IMR-90 (cell line): ENCODE measurements at places on chromosomes 6 and 20. TPM values are rescaled to one million over a fixed set of nuclear protein-coding genes. Genes with fewer than 3 reads are reported as not detected.

- H3K4me3 ChIP-seq, result no peak overlapping the region
- no peak for DNase-seq
- no peak overlapping the region for H3K27ac ChIP-seq
- no peaks in the 10 kb centered on the region for H3K36me3 ChIP-seq
- no peaks in the 10 kb centered on the region; the same call in 1 of the 2 replicates for H3K4me1 ChIP-seq
- peaks cover 57% of the 10 kb centered on the region for H3K27me3 ChIP-seq
Measured at GRCh38 chr20:54174457-54175175, 830 bp upstream of the CYP24A1 start.

The CLIC1 gene
- total RNA-seq, result 992 and 1,185 TPM in 2 replicates

GRCh38 chr20:39066471-39067242 lies 104.5 kb downstream of the DHX35 start:
- no peaks in the 10 kb centered on the region for H3K4me1 ChIP-seq
- no peaks in the 10 kb centered on the region for H3K36me3 ChIP-seq
- H3K4me3 ChIP-seq, result no peak overlapping the region
- peaks cover 2% of the 10 kb centered on the region; the same call in 1 of the 2 replicates for H3K27me3 ChIP-seq

DNA sequence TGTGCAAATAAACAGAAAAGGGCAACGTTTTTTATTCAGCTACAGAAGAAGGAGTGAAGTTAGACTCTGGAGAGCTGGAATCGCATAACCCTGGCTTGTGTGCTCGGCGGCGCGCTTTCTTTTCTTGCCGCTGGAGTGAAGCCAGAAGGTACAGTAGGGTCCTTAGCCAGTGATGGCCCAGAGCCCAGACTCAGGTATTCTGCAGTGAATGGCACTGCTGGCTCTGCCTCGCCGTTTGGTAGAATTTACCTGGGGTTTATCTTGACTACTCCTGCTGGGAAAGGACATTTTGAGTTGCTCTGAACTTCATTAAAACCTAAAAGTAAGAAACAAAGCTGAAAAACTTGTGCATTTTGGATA lies 56.9 kb upstream of the TIAM2 start:
- H3K27me3 ChIP-seq, result no peaks in the 10 kb centered on the region
- H3K27ac ChIP-seq, result peak overlapping the region; percentile 70; the same call in 1 of the 2 replicates
- no peak for DNase-seq
- H3K36me3 ChIP-seq, result no peaks in the 10 kb centered on the region

DNA sequence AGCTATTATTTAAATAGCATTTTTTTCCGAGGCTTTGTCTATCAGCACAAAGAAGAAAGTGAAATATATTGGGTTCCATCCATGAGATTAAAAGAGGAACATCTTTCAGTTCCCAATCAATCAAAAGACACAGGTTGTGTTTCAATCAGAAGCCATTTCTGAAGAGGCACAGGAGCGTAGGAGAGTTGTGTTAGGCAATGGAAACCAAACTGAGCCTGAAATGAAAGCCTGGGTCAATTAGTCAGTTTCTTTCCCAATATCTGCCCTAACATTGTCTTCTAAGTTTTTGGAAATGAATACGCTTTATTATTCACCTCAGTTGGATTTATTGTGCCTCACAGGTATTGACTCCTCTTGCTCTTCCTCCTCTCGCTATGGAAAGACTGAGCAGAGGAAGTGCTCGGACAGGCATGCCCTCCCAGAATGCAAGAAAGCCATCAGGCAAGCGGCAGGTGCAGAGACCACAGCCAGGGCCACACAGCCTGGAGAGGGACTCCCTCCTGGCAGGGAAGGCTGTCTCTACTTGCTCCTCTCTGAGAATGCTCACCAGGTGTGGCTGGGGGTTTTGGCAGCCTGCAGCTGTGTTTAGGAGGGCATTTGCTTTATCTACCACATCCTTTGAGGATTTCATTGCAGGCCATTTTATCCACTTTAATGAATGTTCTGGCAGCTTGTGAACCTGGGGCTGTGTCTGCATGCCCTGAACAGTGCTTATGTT lies 100.8 kb upstream of the NEDD9 start:
- no peak for DNase-seq
- H3K27ac ChIP-seq, result no peak overlapping the region
- peaks cover 7% of the 10 kb centered on the region for H3K4me1 ChIP-seq
- no peak overlapping the region for H3K4me3 ChIP-seq
- no peaks in the 10 kb centered on the region; the same call in 1 of the 2 replicates for H3K27me3 ChIP-seq

- peaks cover 19% of the 10 kb centered on the region for H3K4me1 ChIP-seq
- DNase-seq, result no peak
- peak overlapping the region; percentile 84 for H3K27ac ChIP-seq
- H3K36me3 ChIP-seq, result no peaks in the 10 kb centered on the region
- no peaks in the 10 kb centered on the region for H3K27me3 ChIP-seq
Measured at GRCh38 chr6:44128020-44128917, 915 bp downstream of the TMEM63B start.

DNA sequence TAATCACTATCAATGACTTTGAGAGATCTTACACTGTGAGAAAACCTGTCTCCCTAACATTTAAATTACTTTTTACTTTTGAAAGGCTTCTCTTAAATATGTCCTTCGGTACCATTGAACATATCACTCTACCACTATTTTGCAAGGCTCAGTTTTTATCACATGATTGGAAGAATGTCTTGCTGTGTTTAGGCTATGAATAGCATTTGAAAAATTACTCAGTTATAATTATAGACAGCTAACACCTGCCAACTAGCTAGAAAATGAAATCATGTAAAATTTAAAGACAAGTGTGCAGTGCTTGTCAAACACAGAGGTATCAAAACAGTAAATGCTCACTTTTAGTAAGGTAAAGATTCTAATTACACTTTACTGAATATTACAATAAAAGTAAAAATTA lies 11.0 kb downstream of the SESN1 start:
- DNase-seq, result no peak
- H3K4me1 ChIP-seq, result peaks cover 1% of the 10 kb centered on the region; the same call in 1 of the 2 replicates
- no peak overlapping the region for H3K27ac ChIP-seq
- H3K27me3 ChIP-seq, result no peaks in the 10 kb centered on the region

The PTCRA gene
- total RNA-seq, result not detected in 2 replicates

- H3K27ac ChIP-seq, result no peak overlapping the region
- no peak overlapping the region for H3K4me3 ChIP-seq
- H3K27me3 ChIP-seq, result no peaks in the 10 kb centered on the region
- DNase-seq, result no peak
- H3K36me3 ChIP-seq, result peaks cover 2% of the 10 kb centered on the region; the same call in 1 of the 2 replicates
Measured at GRCh38 chr6:20448828-20449227, 47.1 kb downstream of the E2F3 start.

The FAM50B gene
- 3.9 and 4.1 TPM in 2 replicates for total RNA-seq

The PREX1 gene
- total RNA-seq, result 0.56 and 0.72 TPM in 2 replicates

DNA sequence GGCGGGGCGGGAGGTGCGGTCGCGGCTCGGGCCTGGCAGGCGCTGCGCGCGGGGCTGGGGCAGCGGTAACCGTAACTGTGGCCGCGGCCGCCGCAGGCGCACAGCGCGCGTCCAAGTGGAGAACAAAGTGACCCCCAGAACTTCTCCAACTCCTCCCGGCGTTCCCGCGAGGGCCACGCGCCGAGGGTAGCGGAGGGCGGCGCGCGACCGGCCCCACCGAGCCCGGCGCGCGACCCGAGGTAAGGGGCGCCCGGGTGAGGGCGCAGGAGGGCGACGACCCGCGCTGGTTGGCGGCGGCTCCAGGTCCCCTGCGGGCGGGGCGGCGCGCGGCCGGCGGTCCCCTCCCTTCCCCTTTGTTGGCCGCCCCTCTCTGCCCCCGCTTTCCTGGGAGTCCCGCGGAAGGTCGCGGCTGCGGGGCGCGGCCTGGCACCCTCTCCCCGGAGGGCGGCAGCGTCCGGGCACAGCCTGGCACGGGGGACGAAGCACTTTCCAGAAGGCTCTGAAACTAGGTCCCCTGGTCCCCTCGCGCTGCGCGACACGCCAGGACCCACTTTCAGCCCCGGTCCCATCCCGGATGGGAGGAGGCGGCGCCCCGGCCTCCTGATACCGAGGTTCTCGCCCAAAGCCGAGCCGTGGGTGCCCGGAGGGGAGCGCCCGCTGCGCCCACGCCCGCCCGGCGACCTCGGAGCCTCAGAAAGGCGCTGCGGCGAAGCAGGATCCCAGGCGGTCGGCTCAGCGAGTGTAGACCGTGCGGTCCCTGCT lies at the start of gene TIAM2:
Gene TIAM2, plus strand, starts transcription at position 62 of the 762 bp plus-strand sequence. CDS start 133,909 bp downstream, outside the sequence.
- H3K4me3 ChIP-seq, result peak within 1 kb of the TSS; percentile 91
- no peak for DNase-seq
- peak within 1 kb of the TSS; percentile 35; the same call in 1 of the 2 replicates for H3K27ac ChIP-seq
- H3K4me1 ChIP-seq, result no peaks in the 10 kb centered on the region; the same call in 1 of the 2 replicates
- H3K27me3 ChIP-seq, result no peaks in the 10 kb centered on the region
- no peaks in the 10 kb centered on the region for H3K36me3 ChIP-seq

The TEAD3 gene
- total RNA-seq, result 5.0 and 5.2 TPM in 2 replicates

GRCh38 chr6:41648921-41649320 lies 10.7 kb downstream of the MDFI start:
- H3K27me3 ChIP-seq, result peaks cover 56% of the 10 kb centered on the region
- H3K36me3 ChIP-seq, result no peaks in the 10 kb centered on the region
- no peak overlapping the region for H3K27ac ChIP-seq
- no peak overlapping the region for H3K4me3 ChIP-seq

DNA sequence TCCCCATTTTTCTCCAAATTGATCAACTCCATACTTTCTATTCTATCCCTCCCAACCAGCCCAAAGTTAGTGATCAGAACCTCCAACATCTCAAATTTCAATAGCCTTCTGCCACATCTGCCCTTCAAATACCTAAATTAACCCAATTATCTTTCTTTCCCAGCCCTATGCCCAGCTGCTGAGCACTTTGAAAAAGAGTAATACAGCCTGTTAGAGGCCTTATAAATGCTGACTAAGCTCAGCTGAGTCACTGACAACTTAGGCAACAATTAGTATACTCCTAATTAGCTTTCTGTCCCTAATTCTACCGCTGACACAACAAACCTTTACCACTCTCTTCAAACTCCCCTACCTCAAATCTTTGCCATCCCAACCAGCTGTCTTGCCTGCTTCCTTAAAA lies 23.5 kb downstream of the RUNX2 start:
- H3K27ac ChIP-seq, result no peak overlapping the region
- no peaks in the 10 kb centered on the region for H3K36me3 ChIP-seq
- peaks cover 3% of the 10 kb centered on the region; the same call in 1 of the 2 replicates for H3K4me1 ChIP-seq
- H3K27me3 ChIP-seq, result no peaks in the 10 kb centered on the region
- no peak overlapping the region for H3K4me3 ChIP-seq

DNA sequence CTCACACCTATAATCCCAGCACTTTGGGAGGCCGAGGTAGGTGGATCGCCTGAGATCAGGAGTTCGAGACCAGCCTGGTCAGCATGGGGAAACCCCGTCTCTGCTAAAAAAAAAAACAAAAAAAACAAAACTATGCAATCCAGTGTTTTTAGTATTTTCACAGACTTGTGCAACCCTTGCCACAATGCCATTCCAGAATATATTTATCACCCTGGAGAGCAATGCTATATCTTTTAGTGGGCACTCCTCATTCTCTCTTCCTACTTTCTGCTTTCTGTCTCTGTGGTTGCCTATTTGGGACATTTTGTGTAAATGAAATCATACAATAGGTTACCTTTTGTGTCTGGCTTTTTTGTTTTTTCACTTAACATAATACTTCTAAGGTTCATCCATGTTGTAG lies 39.1 kb upstream of the MROH8 start:
- no peak for DNase-seq
- no peak overlapping the region for H3K27ac ChIP-seq
- peaks cover 4% of the 10 kb centered on the region; the same call in 1 of the 2 replicates for H3K4me1 ChIP-seq
- no peaks in the 10 kb centered on the region for H3K27me3 ChIP-seq
- H3K36me3 ChIP-seq, result peaks cover 15% of the 10 kb centered on the region

The TMEM74B gene
- total RNA-seq, result not detected in 2 replicates

DNA sequence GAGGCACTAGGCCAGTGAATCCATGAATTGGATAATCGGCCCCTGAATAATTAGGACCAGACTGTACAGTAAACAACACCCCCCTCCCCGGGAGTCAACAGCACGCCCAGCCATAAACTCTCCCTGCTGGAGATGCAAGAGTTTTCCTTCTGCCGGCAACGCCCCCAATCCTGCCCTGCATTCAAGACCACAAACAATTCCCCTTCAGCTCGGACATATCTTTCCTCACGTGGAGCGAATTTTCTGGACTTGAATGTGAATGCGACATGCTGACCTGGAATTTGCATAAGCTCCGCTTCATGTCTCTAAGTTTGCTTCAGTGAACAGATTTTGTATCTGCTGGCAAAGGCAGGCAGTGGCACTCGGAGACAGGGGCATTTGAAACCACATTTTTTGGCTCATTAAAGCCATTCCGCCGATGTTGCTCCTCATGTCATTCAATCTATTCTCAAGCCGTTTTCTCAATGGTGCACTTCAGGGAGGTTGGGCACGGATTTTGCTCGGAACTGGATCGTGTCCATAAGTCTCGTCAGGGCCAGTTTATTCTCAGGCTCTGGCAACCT lies 38.0 kb upstream of the GMPR start:
- no peaks in the 10 kb centered on the region for H3K36me3 ChIP-seq
- no peak overlapping the region for H3K4me3 ChIP-seq
- H3K27me3 ChIP-seq, result peaks cover 18% of the 10 kb centered on the region
- no peak for DNase-seq
- H3K4me1 ChIP-seq, result 0 out of 2 replicates have a peak, but pooled peaks cover 4% of the 10 kb centered on the region

DNA sequence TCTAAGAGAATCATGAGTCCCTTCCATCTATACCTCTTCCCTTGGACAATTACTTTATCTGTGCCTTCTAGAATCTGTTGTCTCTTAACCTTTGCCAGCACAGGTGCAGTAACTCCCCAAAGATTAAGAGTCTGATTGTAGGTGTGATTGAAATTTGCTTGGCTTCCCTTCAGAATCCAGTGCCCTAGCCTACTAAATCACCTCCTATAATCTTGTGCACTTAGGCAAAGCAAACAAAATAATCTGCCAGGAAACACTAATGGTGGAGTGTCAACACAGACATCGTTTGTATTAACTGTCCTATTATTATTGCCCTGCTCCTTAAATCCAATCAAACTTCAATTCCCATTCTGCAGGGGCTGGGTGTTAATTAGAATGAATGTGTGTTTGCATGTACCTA lies 28.0 kb downstream of the ID4 start:
- no peak for DNase-seq
- peaks cover 7% of the 10 kb centered on the region for H3K27me3 ChIP-seq
- H3K4me1 ChIP-seq, result no peaks in the 10 kb centered on the region
- no peaks in the 10 kb centered on the region for H3K36me3 ChIP-seq
- no peak overlapping the region for H3K27ac ChIP-seq

DNA sequence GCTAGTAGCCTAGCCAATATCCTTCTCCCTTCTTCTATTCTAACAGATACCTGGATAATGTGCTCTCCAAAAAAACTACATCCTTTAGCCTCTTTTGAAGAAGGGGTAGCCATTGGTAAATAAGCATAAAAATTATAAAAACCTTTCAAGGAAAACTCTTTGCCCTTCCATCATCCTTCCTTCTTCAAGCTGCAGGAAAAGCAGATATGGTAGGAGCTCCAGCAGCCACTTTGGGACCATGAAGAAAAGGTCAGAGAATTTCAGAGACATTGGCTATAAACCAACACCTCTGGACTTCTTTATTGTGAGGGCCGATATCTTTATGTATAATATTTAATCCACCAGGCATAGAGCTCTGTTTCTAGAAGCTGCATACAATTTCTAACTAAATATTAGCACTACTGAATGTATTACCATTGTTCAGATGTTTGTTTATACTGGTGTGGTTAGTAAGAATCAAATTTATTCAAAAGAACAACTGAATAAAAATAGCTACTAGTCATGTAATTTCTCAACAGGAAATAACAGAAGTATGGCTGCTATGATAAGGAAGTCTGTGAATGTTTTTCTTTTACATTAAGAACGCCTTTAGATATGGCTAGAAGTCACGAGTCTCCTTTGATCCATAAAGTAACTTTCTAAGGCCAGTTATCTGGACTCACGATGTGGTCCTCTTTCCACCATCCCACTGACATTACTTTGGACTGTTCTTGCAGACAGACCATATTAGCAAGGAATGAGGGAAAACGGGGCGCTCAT lies 32.2 kb downstream of the MYLK4 start:
- H3K4me3 ChIP-seq, result no peak overlapping the region
- no peaks in the 10 kb centered on the region for H3K27me3 ChIP-seq
- H3K27ac ChIP-seq, result no peak overlapping the region
- peaks cover 11% of the 10 kb centered on the region for H3K4me1 ChIP-seq
- no peaks in the 10 kb centered on the region for H3K36me3 ChIP-seq

The SLC22A7 gene
- not detected in 2 replicates for total RNA-seq
